ENCODE measurements at places on chromosomes 7 and 10. TPM values are rescaled to one million over a fixed set of nuclear protein-coding genes. Genes with fewer than 3 reads are reported as not detected.

Gene C7orf57
- total RNA-seq: 2.3 TPM

Gene CREB3L2
- total RNA-seq: 16.3 TPM

Gene TDRD1
- 0.31 TPM for total RNA-seq

Gene SYCE1
- 0.42 TPM for total RNA-seq

Gene GOLGA7B
- 0.46 TPM for total RNA-seq

Gene NKX2-3
- not detected for total RNA-seq

Gene STEAP1
- total RNA-seq: 44.6 TPM

Gene VAX1
- total RNA-seq: not detected

Gene GIMAP5
- total RNA-seq: not detected

Gene TLL2
- not detected for total RNA-seq

Gene MKX
- total RNA-seq: not detected

Gene SMIM30
- 62.9 TPM for total RNA-seq

Gene HDAC9
- total RNA-seq: 3.0 TPM

Gene OR2F1
- not detected for total RNA-seq

Gene CFAP70
- total RNA-seq: 0.55 TPM

Gene NUDT13
- total RNA-seq: 2.5 TPM

Gene COX19
- total RNA-seq: 7.9 TPM

Gene LLCFC1
- total RNA-seq: not detected

Gene SAMD9L
- total RNA-seq: 0.99 TPM

Gene ZNF804B
- total RNA-seq: not detected

Gene SFTPA1
- not detected for total RNA-seq

Gene OR2A1
- total RNA-seq: not detected

Gene PTPRZ1
- total RNA-seq: 33.2 TPM

Gene CALY
- not detected for total RNA-seq

Gene OR2A12
- not detected for total RNA-seq

Gene GHRHR
- not detected for total RNA-seq

All from hair follicular keratinocyte (primary cell).